K562 (cell line): ENCODE measurements at places on chromosomes 6 and 20. TPM values are rescaled to one million over a fixed set of nuclear protein-coding genes. Genes with fewer than 3 reads are reported as not detected.

The SRMS gene
- not detected in 2 replicates for polyA plus RNA-seq

The EIF6 gene
- 230 and 241 TPM in 2 replicates for polyA plus RNA-seq

The GJA10 gene
- not detected in 2 replicates for polyA plus RNA-seq

The MAS1 gene
- polyA plus RNA-seq, result not detected in 2 replicates

The THBS2 gene
- not detected in 2 replicates for polyA plus RNA-seq

The SLC25A27 gene
- 0.69 TPM in 1 of 2 replicates, not detected in the other for polyA plus RNA-seq

The EYA4 gene
- polyA plus RNA-seq, result not detected in 2 replicates

The GSTA1 gene
- not detected in 2 replicates for polyA plus RNA-seq
